Immature natural killer cell (primary cell): ENCODE measurements at places on chromosomes 13 and 19. TPM values are rescaled to one million over a fixed set of nuclear protein-coding genes. Genes with fewer than 3 reads are reported as not detected.

Gene ZNF383
- polyA plus RNA-seq: 7.9 TPM

Gene ZNF568
- polyA plus RNA-seq: 15.4 TPM

Gene ICAM4
- polyA plus RNA-seq: 0.63 TPM

Gene USHBP1
- polyA plus RNA-seq: not detected

Gene ZNF628
- 0.14 TPM for polyA plus RNA-seq

Gene PRR22
- polyA plus RNA-seq: not detected

Gene MEDAG
- polyA plus RNA-seq: not detected

Gene P2RY11
- polyA plus RNA-seq: 26.7 TPM

Gene PABPC3
- polyA plus RNA-seq: not detected

Gene ZSCAN4
- polyA plus RNA-seq: not detected

Gene KLK15
- not detected for polyA plus RNA-seq

DNA sequence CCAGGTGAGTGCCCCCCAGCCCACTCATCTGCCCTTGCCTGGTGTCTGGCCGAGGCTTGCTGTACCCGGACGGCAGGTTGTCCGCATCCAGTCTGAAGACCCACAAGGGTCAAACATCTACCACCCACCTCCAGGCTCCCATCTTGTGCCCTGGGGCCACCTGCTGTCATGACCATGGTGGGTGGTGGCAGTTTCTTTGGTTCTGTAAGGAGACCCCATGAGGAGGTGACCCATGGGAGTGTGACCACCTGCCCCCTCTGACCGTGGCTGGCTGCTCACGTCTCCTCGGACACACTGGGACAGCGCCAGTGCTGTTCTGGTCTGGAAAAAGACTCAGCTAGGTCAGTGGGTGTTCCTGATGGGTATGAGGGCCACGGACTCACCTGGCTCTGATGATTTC is 93.9 kb downstream of the TEX29 start:
- no peaks in the 10 kb centered on the region for H3K36me3 ChIP-seq
- no peak overlapping the region for H3K27ac ChIP-seq
- H3K4me3 ChIP-seq: no peak overlapping the region
- H3K27me3 ChIP-seq: peaks cover 6% of the 10 kb centered on the region

DNA sequence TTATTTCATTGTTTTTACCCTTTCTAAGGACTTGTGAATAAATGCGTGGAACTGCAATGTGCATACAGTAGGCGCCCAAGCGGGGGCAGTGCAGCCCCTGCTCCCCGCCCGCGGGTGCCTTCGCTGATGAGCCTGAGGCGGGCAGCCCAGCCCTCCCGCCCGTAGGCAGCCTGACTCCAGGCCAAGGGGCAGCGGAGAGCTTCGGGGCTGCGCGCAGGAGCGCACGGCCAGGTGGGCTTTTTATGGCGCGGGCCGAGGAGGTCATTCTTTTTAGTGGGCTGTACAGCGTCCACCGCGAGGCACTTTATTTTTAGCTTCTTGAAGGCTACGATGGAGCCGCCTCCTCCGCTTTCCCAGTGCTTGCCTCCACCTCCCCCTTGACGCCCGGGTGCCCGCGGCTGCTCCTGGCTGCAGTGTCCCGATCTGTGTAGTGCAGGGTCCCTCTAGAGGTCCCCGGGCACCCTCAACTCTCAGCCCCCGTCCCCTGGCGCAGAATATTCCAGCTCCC is 60.5 kb downstream of the CCNE1 start:
- H3K4me1 ChIP-seq: peaks cover 8% of the 10 kb centered on the region
- H3K4me3 ChIP-seq: no peak overlapping the region
- no peak for DNase-seq

DNA sequence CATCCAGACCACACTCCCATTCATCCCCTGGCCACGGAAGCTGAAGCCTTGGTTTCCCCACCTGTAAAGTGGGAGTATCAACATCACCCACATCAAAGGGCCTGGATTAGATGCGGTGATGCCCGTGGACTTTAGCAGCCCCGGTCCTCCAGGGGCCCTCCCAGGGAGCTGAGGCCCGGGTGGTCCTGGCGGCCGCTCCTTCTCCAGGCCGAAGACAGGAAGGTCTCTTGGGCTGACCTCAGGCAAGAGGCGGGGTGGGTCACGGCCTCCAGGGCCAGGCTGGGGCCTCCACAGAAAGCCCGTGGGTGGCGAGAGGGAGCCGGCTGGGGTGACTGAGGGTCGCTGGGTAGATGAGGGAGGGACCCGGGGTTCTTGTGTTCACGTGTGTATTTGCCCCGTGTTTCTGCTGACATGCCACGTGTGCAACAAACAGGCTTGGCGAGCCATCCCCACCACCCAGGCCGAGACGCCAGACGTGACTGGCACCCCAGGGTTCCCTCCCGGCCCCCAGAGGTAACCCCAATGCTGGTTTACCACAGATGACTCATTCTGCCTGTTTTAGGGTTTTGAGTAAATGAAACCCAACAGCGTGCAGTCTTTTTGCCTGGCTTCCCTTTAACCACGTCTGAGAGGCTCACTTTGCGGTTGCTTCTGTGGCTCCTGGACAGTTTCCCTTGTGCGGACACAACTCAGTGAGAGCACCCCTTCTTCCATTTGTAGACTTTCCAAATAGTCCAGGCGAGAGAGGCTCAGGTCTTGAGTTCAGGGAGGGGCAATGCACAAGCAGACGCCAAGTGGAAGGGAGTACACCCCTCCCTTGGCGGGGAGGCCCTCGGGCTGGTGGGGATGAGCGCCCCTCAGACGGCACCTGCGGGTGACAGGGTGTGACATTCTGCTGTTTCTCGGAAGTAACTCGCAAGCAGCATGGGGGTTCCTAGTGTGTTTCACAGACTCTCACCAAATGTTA is 42.9 kb downstream of the C13orf46 start:
- H3K27ac ChIP-seq: peak overlapping the region; percentile 65
- no peaks in the 10 kb centered on the region for H3K36me3 ChIP-seq
- peaks cover 13% of the 10 kb centered on the region for H3K27me3 ChIP-seq
- peak overlapping the region; percentile 35 for H3K4me3 ChIP-seq
- peak; percentile 74 for DNase-seq

- no peak overlapping the region for H3K4me3 ChIP-seq
- no peak for DNase-seq
- H3K36me3 ChIP-seq: peaks cover 5% of the 10 kb centered on the region
- no peak overlapping the region for H3K27ac ChIP-seq
- peaks cover 25% of the 10 kb centered on the region for H3K27me3 ChIP-seq
Measured at GRCh38 chr19:39518458-39518857, 3.5 kb downstream of the SELENOV start.

DNA sequence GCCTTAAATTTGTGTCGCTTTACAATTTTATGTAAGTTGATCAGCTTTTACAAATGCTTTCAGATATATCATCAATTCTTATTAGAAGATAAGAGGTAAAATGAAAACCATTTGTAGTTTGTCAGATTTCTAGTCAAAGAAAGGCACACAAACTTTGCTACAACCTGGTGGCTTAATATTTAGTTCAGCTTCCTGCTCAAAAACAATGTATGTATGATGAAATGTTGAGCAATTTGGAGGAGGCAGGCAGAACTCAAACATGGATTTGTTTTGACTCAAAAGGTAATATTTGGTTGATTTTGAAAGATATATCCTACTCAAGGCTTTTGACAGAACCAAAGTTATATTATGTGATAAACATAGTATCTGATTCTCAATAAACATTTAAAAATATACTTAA is 24.2 kb downstream of the NEK5 start:
- DNase-seq: no peak
- H3K4me3 ChIP-seq: no peak overlapping the region
- no peak overlapping the region for H3K27ac ChIP-seq
- H3K27me3 ChIP-seq: no peaks in the 10 kb centered on the region

DNA sequence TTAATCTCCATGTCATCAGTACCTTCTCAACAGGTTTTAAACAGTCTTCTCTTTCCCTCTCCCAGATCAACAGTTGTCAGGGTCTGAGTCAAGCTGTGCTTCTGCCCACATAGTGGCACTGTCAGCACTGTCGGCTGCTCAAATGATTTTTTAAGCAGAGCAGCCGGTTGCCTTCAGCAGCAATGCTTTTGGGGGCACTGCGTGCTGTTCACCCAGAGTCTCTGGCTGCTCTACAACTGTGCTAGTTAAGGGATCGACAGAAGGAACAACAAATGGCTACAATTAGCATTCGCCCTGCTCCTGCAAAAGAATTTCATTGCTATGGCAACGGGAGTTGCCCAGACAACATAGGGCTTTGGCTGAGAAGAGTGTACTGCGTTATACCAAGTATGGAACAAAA is 412.9 kb downstream of the DIAPH3 start:
- no peak for DNase-seq
- no peak overlapping the region for H3K4me3 ChIP-seq
- no peak overlapping the region for H3K27ac ChIP-seq
- H3K36me3 ChIP-seq: no peaks in the 10 kb centered on the region

GRCh38 chr19:55641426-55642152 is 787 bp downstream of the ZNF580 start:
- no peak for DNase-seq
- peaks cover 9% of the 10 kb centered on the region for H3K27me3 ChIP-seq
- peak overlapping the region; percentile 88 for H3K4me3 ChIP-seq

DNA sequence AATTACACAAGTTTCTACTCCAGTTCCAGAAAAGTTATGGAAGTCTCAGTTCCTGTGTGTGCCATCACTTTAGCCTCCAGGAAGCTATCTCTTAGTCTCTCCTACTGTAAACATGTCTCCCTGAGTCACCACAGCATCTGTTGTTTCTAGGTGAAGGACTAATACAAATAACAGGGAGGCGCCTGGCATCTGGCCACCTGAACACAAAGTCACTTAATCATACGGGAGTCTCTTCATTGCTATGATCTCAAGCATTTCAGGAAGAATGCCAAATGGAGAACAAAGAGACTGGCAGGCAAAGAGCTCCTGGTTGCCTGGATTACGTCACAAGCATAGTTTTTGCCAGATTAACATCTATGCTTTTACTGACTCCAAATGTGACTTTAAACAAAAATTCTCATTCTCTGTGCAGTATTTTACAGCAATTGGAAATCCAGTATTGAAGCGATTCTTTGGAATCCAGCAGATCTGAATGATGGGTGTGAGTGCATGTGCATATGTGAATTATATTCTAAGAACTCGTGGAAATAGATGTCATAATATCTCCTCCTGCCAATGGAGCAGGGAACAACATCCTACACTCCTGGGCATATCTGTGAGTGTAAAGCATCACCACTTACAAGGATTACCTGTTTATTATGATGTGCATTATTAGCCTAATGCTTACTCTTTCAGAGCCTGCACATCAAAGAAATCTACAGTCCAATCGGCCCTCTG is 572.8 kb downstream of the PCDH9 start:
- H3K27ac ChIP-seq: no peak overlapping the region
- no peaks in the 10 kb centered on the region for H3K4me1 ChIP-seq
- DNase-seq: no peak
- H3K4me3 ChIP-seq: no peak overlapping the region
- H3K27me3 ChIP-seq: no peaks in the 10 kb centered on the region
- H3K36me3 ChIP-seq: no peaks in the 10 kb centered on the region

DNA sequence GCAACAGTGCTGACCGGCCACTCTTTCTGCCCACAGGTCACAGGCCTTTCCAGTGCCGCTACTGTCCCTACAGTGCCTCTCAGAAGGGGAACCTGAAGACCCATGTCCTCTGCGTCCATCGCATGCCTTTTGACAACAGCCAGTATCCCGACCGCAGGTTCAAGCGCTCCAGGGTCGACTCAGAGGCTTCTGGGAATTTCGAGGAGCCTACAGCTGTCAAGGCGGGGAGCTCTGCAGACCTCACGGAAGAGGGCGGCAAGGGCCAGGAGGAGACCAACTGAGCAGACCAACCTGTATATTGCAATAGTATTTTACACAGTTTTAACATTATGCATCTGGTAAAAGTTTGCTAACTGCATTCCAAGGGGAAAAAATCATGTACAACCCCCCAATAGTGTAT is 338.5 kb downstream of the ZNF536 start:
- H3K4me3 ChIP-seq: no peak overlapping the region
- H3K4me1 ChIP-seq: no peaks in the 10 kb centered on the region
- no peak overlapping the region for H3K27ac ChIP-seq

DNA sequence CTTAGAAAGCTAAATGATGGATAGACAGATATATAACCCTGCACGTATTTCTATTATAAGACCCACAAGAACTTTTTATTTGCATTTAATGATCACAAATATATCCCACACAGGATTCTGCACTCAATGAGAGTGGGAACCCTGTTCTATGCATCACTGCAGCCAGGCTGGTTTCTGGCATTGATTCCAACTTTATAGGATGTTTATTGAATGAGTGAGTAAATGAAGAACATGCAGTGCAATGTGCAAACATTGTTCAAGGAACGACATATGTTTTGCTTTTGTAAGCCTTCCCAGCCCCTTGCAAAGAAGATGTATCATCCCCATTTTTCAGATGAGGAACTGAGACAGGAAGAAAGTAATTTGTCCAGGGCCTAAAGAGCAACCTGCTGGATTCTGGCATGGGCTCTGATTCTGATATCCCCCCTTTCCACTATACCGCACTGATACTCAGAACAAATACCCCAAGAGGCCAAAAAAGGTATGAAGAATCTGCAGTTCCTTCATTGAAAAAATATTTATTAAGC is 246.3 kb downstream of the LACC1 start:
- no peak overlapping the region for H3K4me3 ChIP-seq
- H3K4me1 ChIP-seq: no peaks in the 10 kb centered on the region
- H3K36me3 ChIP-seq: peaks cover 11% of the 10 kb centered on the region

DNA sequence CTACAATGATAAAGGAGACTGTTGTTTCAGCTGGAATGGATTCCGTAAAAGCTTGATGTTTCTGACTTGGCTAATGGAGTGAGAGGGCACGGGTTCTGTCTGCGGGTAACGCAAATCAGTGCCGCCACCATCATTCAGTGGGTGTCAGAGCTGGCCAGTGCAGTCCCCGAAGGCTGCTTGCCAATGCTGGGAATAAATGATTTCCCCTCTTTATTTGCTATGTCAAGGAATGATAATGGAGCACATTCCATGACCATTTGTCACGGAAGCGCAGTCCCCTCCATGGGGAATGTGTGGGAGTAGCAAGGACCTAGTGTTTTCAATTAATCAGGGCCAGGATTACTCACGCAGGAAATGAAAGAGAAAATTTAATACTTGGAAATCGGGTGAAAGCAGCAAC is 899.3 kb downstream of the UQCRFS1 start:
- no peaks in the 10 kb centered on the region for H3K27me3 ChIP-seq
- no peaks in the 10 kb centered on the region for H3K36me3 ChIP-seq
- no peaks in the 10 kb centered on the region for H3K4me1 ChIP-seq
- H3K27ac ChIP-seq: no peak overlapping the region

DNA sequence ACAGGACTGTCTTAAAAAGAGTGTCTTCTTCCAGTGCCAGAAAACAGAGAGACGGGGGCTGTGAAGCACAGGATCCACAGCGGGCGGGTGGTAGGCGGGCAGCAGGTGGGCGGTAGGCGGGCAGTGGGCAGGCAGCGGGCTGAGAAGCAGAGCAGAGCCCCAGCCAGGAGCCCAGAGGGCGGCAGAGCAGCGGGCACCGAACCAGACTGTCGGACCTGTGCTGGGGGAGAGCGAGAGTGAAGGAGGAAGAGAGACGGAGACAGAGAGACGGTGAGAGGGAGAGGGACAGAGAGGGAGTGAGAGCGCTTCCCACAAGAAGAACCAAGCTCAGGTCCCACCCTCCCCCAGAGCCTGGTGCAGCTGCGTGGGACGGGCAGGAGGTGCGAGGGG is 30.3 kb downstream of the RASA3 start:
- H3K4me3 ChIP-seq: peak overlapping the region; percentile 44
- H3K4me1 ChIP-seq: peaks cover 71% of the 10 kb centered on the region
- H3K27ac ChIP-seq: peak overlapping the region; percentile 95
- peaks cover 37% of the 10 kb centered on the region for H3K27me3 ChIP-seq
- H3K36me3 ChIP-seq: no peaks in the 10 kb centered on the region

- H3K4me1 ChIP-seq: no peaks in the 10 kb centered on the region
- H3K27me3 ChIP-seq: peaks cover 3% of the 10 kb centered on the region
- no peak for DNase-seq
- no peak overlapping the region for H3K4me3 ChIP-seq
- no peaks in the 10 kb centered on the region for H3K36me3 ChIP-seq
Measured at GRCh38 chr13:112249644-112250610, 126.2 kb upstream of the SPACA7 start.
